GM23338 (cell line): ENCODE measurements at places on chromosomes 4 and X.

GRCh38 chr4:40710484-40711254 is 39.1 kb upstream of the NSUN7 start:
- DNase-seq = no peak

DNA sequence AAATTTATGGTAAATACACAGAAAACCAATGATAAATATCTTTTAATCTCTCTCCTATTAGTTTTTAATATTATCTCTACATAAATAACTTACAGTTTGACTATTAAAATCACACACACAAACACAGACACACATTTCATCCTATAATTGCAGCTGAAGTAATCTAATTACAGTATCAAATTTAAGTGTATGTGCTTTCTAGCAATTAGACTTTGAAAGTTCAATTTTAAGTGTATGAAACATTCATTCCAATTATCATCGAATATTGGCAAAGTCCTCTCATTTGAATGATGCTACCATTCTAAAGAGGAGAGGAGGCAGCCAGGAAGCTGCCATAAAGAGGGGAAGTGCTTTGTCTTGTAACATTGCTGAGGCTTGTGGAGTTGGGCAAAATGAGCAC is 221.2 kb upstream of the PABPC4L start:
- DNase-seq = no peak

DNA sequence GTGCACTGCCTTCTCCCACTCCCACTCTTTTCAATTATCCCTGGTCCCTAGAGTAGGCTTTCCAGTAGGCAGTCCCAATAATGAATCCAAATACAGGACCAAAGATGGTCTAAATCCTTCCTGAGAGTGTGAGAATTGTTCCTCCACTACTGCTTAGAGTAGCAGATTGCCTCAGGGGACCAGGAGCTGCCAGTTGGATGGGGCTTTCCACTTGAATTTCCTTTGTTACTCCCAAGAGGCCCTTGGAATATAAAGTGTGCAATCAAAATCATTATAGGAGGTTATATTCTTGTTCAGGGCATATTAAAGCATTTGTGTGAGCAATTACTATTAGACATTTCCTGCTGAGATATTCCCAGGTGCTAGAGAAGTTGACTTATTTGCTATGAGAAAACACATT is 156.6 kb upstream of the TLL1 start:
- DNase-seq = no peak

GRCh38 chr4:187108845-187109244 is 385.2 kb upstream of the FAT1 start:
- DNase-seq = no peak

GRCh38 chrX:133493366-133493765 is 78.1 kb upstream of the GPC4 start:
- no peak for DNase-seq

DNA sequence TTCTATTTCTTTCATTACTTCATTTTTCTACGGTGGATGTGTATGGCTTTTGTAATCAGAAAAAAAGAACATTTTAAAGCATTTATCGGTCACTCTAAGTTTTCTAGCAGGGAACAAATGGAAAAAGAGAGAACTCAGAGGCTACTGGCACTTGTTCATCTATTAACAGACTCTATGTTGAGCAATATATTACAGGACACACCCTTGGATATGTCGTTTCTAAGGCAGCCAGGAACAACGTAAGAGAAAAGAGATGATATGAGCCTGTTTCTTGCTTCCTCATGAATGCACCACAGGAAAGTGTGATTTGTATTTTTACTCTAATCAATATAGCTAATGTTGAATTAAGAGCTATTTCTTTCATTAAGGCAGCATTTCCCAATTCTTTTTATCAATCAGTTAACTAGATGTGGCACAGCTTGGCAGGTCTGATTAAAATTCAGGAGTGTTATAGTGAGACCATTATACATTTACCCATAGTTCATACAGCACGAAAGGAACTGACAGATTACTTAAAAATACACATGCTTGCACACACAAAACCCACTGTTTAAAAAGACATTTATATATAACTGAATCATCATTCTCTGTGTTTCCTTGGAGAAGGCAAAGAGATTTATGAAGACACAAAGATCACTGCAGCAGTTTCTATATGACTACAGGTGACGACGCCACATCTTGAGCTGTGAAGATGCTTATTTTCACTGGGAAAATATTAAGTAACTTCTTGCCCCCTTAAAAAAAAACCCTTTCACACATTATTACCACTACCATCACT is 13.0 kb downstream of the RAB9B start:
- no peak for DNase-seq

- no peak for DNase-seq
These were observed 18.2 kb downstream of the MAGEA9 start for GRCh38 chrX:149799938-149800337.

DNA sequence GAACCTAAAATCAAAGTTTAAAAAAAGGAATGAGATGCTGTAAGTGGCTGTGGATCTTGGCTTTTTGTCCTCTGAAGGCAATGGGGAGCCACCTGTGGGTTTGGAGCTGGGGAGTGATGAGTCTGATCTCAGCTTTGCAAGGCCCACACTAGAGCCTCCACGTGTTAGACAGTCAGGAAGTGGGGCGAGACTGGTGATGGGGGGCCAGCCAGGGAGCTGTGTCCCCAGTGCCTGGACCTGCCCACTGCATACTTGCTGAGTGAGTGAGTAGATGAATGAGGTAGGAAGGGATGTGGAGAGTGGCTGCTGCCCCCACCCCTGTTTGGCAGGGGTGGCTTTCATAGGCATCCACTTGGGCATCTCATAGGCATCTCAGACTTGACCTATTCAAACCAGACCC is 84.0 kb downstream of the NHSL2 start:
- no peak for DNase-seq

DNA sequence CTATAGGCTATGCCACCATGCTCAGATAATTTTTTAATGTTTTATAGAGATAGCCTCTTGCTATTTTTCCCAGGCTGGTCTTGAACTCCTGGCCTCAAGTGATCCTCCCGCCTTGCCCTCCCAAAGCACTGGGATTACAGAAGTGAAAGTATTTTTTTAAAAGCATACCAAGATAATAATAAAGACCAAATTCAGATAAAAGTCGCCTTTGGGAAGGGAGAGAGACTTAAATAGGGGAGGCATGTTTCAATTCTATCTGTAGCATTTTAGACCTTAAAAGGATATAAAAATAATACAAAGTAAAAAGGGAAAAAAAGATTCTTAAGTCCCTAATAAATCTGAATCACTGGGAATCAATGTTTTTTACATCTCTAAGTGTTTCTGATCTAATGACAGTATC is 108.9 kb downstream of the AFAP1 start:
- DNase-seq = no peak

DNA sequence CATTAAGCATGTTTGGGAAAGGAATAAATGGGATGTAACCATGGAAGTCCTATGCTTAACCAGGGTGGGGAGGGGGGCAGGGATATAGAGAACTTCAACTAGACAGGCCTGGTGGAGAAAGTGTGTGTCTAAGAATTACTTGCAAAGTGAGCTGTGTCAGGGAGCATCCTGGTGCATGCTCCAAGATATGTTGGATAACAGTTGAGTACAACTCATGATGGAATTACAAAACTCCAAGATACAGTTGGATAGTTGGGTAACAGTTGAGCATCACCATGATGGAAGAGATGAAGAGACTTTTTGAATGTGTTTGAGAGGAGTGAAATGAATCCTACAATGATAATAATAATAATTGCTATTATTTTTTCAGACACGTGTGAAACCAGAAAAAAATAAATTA is 26.1 kb upstream of the ACSL1 start:
- no peak for DNase-seq

DNA sequence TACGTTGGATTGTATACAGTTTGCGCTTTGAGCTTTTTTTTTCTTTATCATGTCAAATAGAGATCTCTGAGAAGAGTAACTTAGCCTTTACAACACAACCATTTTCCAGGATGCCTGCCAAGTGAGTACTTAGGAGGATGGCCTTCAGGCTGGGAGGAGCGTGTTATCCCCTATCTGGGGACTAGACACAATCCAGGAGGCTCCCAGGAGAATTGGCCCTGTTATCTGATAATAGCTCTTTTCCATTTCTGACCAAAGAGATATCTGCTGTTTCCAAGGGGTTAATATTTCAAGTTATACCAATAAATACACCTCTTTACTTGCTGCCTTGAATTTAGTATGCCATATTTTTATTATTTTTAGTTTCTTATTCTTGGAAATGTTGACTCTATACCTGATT is 169.5 kb upstream of the SMARCAD1 start:
- DNase-seq = no peak

GRCh38 chr4:16694173-16694883 is 204.1 kb downstream of the LDB2 start:
- DNase-seq = no peak

GRCh38 chr4:175418516-175418915 is 393.5 kb downstream of the GPM6A start:
- DNase-seq = no peak

DNA sequence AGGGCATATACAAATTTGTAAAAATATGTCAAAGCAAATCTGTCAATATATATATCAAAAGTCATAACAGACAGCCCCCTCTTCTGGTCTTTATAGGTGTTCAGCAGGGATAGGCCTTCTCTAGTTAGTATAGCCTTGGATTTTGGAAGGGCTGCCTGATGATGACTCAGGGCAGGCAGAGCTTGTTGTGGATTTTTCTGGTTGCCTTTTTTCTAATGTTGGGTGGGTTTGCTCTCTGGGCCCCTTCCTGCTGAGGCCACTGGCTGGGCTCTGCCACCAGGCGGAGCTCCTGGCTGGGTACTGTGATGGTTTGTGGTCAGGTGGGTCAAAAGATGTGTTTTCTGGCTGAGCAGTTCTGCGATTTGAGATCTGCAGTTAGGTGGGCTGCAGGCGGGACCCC is 294.2 kb downstream of the GRIA2 start:
- peak; percentile 72 for DNase-seq

DNA sequence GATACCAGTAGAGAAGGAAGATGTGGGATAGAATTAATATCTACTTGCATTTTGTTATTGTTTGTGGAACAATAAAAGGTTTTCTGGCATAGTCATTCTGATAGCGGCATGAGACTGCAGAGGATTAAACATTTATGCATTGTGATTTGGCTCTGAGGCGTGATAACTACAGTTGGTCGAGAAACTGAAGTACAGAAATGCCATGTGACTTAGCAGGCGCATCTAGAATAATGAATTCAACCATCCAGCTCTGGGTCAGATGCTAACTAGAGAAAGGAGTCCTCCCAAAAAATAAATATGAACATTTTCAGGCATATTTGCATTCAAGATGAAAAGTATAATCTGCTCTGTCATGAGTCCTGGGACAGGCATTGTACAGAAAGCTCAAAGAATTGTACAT is 62.8 kb downstream of the CCSER1 start:
- no peak for DNase-seq

GRCh38 chr4:186592445-186592844 is 37.1 kb upstream of the MTNR1A start:
- no peak for DNase-seq

- no peak for DNase-seq
These were observed 13.3 kb upstream of the TMEM271 start for GRCh38 chr4:589219-589963.

GRCh38 chrX:139892512-139892911 is 40.3 kb downstream of the ATP11C start:
- DNase-seq = no peak

GRCh38 chr4:128700659-128701350 is 108.7 kb upstream of the JADE1 start:
- DNase-seq = no peak

DNA sequence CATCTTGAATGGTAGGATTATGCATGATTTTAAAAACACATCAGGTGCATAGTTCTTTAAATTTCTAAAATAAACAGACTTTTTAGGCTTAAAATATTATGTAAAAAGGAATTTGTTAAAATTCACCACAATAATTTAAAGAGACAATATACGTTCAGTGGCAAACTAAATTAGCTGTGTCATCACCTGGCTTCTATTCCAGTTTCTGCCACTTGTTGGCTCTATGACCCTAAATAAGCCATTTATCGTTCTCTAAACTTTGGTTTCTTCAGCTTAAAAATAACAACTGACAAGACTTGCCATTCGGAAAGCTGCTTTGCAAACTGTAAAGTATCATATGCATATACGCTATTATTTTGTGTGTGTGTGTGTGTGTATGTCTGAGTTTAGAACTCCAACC is 141.3 kb downstream of the MGST2 start:
- no peak for DNase-seq

DNA sequence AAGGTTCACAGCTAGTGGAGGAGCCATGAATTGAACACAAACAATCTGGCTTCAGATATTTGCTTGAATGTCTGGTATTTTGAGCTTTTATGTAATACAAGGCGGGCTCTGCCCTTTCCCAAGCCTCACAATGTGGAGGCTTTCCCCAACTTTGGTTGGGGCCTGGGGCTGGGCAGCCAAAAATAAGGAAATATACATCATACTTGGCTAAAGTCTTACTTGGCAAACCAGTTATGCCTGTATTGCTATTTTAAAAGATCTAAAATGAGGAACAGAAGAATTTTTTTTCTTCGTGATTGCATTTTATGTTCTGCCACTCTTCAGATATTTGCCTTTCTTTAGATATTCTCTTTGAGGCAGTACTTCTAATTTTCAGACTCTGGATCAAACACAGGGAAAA is 26.1 kb downstream of the ARFIP1 start:
- no peak for DNase-seq

- DNase-seq = peak; percentile 60
These were observed 56.6 kb downstream of the LINC00632 start for GRCh38 chrX:140766024-140766611.

DNA sequence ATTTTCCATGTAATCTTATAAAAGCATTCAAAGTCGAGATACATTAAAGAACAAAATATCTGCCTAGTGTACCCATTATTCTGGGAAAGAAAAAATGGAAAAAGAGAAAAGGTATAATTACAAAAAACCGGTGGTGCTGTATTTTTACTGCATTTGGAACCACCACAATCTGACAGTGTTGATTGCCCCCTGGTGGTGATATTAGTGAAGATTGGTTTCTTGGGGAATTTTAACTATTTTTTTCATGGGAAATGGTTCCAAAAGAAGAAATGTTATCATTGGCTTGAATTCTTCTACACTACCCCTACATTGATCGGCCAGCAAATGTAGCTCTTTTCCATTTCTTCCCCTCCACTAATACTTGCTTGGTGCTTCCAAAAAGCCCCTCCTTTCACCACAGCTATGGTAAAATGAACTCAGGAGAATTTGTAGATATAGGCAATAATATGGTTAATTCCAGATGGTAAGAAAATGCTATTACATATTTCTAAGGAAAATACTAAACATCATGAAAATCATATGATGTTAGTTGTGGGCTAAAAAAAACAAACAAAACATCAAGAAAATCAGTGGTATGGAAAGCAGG is 50.0 kb downstream of the COX18 start:
- DNase-seq = peak; percentile 78

GRCh38 chrX:109719264-109719663 is 13.8 kb downstream of the ACSL4 start:
- DNase-seq = peak; percentile 5

DNA sequence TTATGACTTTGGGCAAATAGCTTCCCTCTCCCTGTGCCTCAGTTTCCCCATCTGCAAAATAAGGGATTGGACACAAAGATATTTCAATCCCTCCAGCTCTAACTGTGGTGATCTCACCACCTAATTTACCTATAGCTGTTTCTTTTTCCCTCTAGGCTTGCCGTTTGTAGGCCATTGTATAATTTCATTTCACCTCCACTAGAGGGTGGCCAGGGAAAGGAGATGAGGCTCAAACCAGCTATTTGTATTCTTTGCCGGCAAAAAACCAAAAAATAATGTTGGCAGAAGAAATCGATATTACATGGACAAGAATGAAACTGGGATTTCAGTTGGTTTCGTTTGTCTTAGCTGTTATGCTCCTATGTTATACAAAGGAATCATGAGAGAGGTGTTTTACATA is 36.1 kb upstream of the DOCK11 start:
- DNase-seq = peak; percentile 64

- no peak for DNase-seq
These were observed 128.0 kb downstream of the CPE start for GRCh38 chr4:165506849-165507248.
